ENCODE measurements at places on chromosomes 3 and 15.

DNA sequence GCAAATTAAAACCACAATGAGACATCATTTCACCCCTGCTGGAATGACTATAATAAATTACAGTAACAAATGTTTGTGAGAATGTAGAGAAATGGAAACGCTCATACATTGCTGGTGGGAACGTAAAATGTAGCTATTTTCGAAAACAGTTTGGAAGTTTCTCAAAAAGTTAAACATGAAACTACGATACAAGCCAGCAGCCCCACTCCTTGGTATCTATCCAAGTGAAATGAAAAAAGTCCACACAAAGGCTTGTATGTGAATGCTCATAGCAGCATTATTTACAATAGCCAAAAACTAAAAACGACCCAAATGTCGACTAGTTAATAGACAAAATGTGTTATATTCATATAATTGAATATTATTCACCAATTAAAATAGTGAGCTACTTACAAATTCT lies 22.9 kb upstream of the CFAP20DC start:
- no peak for DNase-seq

DNA sequence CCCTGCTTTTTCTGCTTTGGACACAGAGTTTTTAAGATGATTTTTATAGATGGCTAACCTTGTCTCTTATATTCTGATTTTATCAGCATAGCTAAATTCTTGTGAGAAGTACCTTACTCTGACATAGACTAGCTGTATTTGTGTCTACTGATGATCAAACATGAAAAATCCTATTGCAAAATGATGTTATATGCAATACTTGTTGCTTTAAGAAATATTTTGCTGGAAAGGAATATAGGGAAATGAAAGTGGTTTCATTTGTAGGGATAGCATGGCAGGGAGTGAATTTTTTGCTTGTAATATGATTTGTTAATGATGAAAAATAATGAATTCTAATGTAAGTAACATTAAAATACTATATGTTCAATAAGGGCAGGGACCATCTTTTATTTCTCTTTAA lies 35.9 kb downstream of the CFAP91 start:
- no peak for DNase-seq

DNA sequence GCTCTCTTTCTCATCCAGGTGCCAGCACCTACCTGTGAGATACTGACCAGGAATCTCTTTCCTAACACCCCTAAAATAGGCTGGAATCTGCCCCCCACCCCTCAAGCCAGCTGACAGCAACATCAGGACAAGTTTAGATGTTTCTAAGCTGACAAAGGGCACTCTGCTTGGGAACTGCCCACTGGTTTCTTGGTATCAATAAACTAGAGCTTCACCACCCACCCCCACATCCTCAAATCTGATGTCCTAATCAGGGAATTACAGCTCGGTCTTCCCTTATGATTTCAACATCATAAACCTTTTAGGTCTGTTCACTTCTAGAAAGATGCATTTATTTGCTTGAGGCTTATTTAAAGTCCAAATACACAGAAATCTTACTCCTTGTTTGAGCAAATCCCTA lies 34.7 kb downstream of the CEP19 start:
- no peak for DNase-seq

DNA sequence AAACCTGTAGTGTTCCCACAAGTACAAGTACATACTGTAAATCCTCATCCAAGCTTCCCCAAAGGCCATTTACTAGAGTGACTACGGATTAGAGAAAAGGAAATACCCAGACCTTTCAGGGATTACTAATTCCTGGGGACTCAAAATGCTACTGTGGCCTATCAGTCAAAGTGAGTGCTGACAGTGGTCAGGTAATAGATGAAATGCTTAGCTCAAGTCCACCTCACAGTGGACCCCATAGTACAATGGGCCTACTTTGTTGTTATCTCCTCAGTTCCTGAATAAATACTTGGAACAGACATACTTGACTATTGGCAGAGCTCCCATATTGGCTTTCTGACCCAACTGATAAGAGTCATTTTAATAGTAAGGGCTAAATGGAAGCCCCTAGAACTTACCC lies 61.6 kb downstream of the MAP4 start:
- no peak for DNase-seq

GRCh38 chr15:96807361-96807760 lies 476.9 kb downstream of the NR2F2 start:
- DNase-seq, result no peak

- DNase-seq, result no peak
These were observed 60.6 kb downstream of the CYP11A1 start for GRCh38 chr15:74306781-74307217.

DNA sequence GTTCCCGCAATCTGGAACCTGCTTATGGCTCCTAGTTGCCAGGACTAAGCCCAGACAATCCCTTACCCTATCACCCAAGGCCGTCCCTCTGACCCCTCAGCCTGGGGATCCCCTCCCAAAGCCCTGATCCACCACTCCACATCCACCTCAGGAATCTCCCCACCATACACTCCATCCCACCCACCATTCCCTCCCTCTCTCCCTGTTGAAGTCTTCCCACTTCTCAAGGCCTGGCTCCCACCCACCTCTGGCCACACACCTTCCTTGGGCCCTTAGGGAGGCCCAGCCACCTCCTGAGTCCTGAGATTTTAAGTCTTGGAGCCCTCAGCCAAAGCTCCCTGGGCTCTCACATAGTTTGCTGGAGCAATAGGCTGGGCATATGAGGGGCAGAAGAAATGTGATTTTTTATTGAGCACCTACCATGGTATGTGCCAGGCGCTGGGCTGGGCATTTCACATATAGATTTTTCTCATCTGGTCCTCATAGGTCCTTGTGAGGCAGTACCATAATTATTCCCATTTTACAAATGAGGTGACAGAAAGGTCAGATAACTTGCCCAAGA lies 48.1 kb downstream of the HCN4 start:
- DNase-seq, result no peak
